A673 (cell line): ENCODE measurements at places on chromosomes 16 and 17. TPM values are rescaled to one million over a fixed set of nuclear protein-coding genes. Genes with fewer than 3 reads are reported as not detected.

DNA sequence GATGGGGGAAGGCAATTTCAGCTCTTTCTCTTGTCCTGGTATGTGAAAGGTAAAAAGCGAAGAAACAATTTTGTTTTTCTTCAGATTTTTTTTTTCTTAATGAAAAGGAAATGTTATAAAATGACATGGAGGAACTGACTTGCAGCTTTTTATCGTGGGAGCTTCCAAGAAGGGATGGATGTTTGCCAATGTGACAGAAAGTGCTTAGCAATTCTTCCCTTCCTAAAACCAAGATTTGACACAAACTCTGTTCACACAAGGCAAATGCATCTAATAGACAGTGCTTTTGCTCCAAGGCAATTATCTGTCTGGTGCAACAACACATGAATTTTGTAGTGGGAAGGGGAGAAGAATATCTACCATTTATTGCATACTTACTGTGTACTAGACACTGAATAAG is 988.5 kb downstream of the CDH11 start:
- H3K27ac ChIP-seq = no peak overlapping the region
- no peak for DNase-seq
- H3K4me3 ChIP-seq = no peak overlapping the region

DNA sequence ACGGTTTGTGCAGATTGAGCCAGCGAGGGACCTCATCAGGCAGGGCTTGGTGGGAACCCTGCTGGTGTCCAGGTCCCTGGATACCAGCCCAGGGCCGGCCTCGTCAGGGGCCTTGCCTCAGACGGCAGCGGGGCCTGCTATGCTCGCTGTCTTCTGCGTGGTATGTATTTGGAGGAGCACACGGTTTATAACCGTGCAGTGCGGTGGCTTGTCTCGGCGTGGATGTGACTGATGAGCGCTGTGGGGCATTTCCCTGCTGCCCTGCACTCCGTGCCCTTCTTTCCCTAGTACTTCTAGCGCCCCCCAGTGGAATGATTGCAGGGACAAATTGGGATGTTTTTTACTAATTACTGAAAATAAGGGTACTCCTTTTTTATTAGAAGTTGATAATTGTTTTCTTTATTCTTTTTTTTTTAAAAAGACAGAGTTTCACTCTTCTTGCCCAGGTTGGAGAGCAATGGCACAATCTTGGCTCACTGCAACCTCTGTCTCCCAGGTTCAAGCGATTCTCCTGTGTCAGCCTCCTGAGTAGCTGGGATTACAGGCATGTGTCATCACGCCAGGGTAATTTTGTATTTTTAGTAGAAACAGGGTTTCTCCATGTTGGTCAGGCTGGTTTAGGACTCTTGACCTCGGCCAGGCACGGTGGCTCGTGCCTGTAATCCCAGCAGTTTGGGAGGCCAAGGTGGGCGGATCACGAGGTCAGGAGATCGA is 15.3 kb downstream of the TBCD start:
- peak; percentile 71 for DNase-seq
- H3K27ac ChIP-seq = no peak overlapping the region
- no peaks in the 10 kb centered on the region for H3K4me1 ChIP-seq

DNA sequence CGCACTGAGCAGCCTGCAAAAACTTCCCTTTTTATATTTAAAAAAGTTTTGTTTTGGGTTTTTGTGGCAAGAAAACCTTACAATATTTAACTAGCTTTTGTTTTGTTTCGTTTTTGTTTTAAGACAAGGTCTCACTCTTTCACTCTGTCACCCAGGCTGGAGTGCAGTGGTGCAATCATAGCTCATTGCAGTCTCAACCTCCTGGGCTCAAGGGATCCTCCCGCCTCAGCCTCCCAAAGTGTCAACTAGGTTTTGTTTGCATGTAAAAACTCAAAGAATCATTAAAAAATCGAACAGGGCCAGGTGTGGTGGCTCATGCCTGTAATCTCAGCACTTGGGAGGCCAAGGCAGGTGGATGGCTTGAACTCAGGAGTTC is 77.9 kb upstream of the FA2H start:
- no peaks in the 10 kb centered on the region for H3K4me1 ChIP-seq
- H3K4me3 ChIP-seq = no peak overlapping the region
- no peaks in the 10 kb centered on the region for H3K36me3 ChIP-seq
- DNase-seq = no peak
- no peaks in the 10 kb centered on the region for H3K27me3 ChIP-seq

- no peak for DNase-seq
- no peaks in the 10 kb centered on the region for H3K36me3 ChIP-seq
- no peak overlapping the region for H3K27ac ChIP-seq
- peaks cover 2% of the 10 kb centered on the region for H3K4me1 ChIP-seq
These were observed 38.0 kb downstream of the CACNG3 start for GRCh38 chr16:24294131-24294530.

GRCh38 chr17:47180337-47180736 is 8.8 kb downstream of the CDC27 start:
- no peaks in the 10 kb centered on the region for H3K27me3 ChIP-seq
- H3K4me3 ChIP-seq = no peak overlapping the region
- H3K27ac ChIP-seq = no peak overlapping the region
- DNase-seq = no peak
- H3K36me3 ChIP-seq = peaks cover 6% of the 10 kb centered on the region
- peaks cover 6% of the 10 kb centered on the region for H3K4me1 ChIP-seq

DNA sequence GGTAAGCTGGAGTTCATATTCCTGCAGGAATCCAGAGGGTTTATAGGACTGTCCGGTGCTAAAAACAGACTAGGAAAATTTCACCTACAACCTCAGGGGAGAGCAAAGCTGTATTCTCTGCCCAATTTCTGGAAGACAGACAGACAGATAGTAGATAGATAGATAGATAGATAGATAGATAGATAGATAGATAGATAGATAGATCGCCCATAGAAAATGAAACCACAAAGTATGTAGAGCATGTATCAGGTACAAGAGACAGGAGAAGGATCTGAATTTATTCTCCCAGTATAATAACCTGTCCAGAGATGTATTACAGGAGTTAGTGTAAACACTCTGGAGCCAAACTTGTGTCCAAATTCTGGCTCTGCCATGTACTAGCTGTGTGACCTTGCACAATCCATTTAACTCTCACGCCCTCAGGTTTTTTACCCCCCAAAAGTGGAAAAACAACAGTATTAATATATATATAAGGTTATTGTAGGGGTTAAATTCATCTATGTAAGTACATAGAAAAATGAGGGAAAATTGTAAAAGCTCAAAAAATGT is 2.1 kb upstream of the ABCA6 start:
- no peaks in the 10 kb centered on the region for H3K36me3 ChIP-seq
- no peak for DNase-seq
- H3K4me3 ChIP-seq = no peak overlapping the region
- H3K27ac ChIP-seq = no peak overlapping the region

- H3K27ac ChIP-seq = no peak overlapping the region
- DNase-seq = no peak
- H3K4me1 ChIP-seq = peaks cover 9% of the 10 kb centered on the region
- no peaks in the 10 kb centered on the region for H3K36me3 ChIP-seq
These were observed 85.2 kb downstream of the FTO start for GRCh38 chr16:53789137-53789536.

- H3K27ac ChIP-seq = no peak overlapping the region
- peaks cover 45% of the 10 kb centered on the region for H3K27me3 ChIP-seq
- H3K36me3 ChIP-seq = no peaks in the 10 kb centered on the region
- DNase-seq = no peak
- H3K4me1 ChIP-seq = no peaks in the 10 kb centered on the region
These were observed 37.6 kb downstream of the OR3A1 start for GRCh38 chr17:3260600-3260999.

DNA sequence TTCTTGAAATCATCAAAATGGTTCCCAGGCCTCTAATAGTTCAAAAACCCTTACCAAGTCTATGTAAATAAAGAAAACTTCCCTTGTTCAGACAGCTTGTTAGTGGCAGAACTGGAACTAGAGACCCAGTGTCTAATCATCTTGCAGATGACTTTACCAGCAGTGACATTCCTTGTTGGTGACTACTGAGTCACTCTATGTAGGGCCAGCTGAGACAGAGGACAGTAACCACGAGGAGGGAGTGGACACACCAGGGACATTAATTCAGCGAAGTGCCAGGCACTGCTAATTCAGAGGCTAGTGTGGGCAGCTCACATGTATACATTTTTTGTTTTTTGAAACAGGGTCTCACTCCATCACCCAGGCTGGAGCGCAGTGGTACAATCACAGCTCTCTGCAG is 6.1 kb upstream of the HEATR3 start:
- no peak for DNase-seq
- no peak overlapping the region for H3K27ac ChIP-seq
- H3K4me1 ChIP-seq = no peaks in the 10 kb centered on the region

DNA sequence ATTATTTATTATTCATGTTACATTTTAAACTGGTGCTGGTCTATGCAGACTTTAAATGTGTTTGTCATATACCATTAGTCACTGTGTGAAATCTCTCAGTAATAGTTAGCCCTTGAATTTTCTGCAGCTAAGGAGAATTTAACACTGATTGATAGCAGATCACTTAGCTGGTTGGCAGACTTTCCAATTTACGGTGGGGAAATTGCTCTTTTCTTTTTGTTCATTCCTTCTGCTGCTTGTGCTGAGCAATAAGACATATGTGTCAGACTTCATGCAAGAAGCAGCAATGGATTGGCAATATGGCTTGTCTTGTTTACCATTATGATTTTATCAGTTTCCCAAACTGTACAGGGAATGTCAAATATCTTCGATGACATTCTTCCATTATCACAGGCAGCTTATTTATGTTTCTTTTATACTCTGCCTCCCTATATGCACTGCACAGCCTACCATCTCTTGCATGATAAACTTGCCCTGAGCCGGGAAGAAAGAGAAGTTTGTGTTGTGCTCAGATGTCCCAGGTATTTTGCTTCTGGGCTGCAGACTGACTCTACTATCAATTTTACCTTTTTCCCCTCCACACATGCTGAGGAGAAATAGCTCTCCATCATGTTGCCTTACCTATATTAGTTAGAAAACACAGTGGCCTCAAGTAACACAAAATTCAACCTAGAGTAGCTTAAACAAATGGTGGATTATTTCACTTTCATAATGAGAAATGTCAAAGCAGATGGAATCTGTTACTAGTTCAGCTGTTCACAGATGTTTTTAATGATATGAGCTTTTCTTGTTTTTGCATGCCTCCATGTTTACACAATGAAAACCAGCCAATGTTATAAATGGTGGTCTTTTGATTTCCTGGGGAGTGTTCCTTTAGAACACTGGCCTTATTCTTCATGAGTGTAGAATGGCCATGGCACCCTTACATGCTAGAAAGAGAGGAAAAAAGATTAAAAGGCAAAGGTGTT is 968.1 kb upstream of the GOT2 start:
- no peaks in the 10 kb centered on the region for H3K36me3 ChIP-seq
- no peaks in the 10 kb centered on the region for H3K4me1 ChIP-seq
- H3K27ac ChIP-seq = no peak overlapping the region
- no peak for DNase-seq

GRCh38 chr17:15388356-15389041 is 47.1 kb upstream of the TEKT3 start:
- H3K4me3 ChIP-seq = no peak overlapping the region
- H3K36me3 ChIP-seq = no peaks in the 10 kb centered on the region
- H3K27ac ChIP-seq = no peak overlapping the region
- H3K4me1 ChIP-seq = no peaks in the 10 kb centered on the region

- H3K36me3 ChIP-seq = peaks cover 2% of the 10 kb centered on the region
- no peak overlapping the region for H3K27ac ChIP-seq
- H3K27me3 ChIP-seq = no peaks in the 10 kb centered on the region
- no peak overlapping the region for H3K4me3 ChIP-seq
- H3K4me1 ChIP-seq = no peaks in the 10 kb centered on the region
These were observed 19.8 kb downstream of the CPD start for GRCh38 chr17:30398328-30399041.

DNA sequence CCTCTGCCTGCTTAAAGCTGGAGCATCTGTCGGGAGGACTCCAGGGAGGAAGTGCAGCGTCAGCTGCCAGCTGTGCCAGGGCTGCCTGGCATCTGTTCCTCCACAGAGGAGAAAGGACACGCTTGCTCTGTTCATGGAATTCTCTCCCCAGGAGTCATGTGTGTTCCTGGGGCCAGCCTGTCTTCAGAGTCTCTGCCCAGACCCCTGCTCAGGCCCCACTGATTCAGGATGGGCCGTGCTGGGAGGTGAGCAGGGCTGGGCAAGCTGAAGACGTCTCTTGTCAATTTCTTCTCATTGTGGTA is 24.2 kb downstream of the CRISPLD2 start:
- H3K27me3 ChIP-seq = no peaks in the 10 kb centered on the region
- no peaks in the 10 kb centered on the region for H3K4me1 ChIP-seq
- no peaks in the 10 kb centered on the region for H3K36me3 ChIP-seq
- H3K27ac ChIP-seq = no peak overlapping the region
- no peak for DNase-seq
- H3K4me3 ChIP-seq = no peak overlapping the region

- no peak for DNase-seq
- H3K27ac ChIP-seq = no peak overlapping the region
- no peaks in the 10 kb centered on the region for H3K36me3 ChIP-seq
- H3K4me1 ChIP-seq = no peaks in the 10 kb centered on the region
- no peaks in the 10 kb centered on the region for H3K27me3 ChIP-seq
These were observed 76.5 kb downstream of the AATF start for GRCh38 chr17:37025238-37025637.

- no peak for DNase-seq
- H3K27me3 ChIP-seq = no peaks in the 10 kb centered on the region
- no peak overlapping the region for H3K27ac ChIP-seq
- H3K4me1 ChIP-seq = no peaks in the 10 kb centered on the region
These were observed 877.4 kb upstream of the GOT2 start for GRCh38 chr16:59611556-59611955.

- H3K4me1 ChIP-seq = peaks cover 51% of the 10 kb centered on the region
- no peaks in the 10 kb centered on the region for H3K27me3 ChIP-seq
- H3K4me3 ChIP-seq = no peak overlapping the region
- H3K27ac ChIP-seq = no peak overlapping the region
- H3K36me3 ChIP-seq = no peaks in the 10 kb centered on the region
These were observed 4.6 kb upstream of the GSE1 start for GRCh38 chr16:85608515-85608885.

- H3K36me3 ChIP-seq = no peaks in the 10 kb centered on the region
- DNase-seq = no peak
- no peaks in the 10 kb centered on the region for H3K27me3 ChIP-seq
- H3K4me3 ChIP-seq = no peak overlapping the region
- no peak overlapping the region for H3K27ac ChIP-seq
These were observed 295.1 kb upstream of the RBFOX1 start for GRCh38 chr16:7037495-7037894.

- DNase-seq = no peak
- H3K4me1 ChIP-seq = peaks cover 17% of the 10 kb centered on the region
- H3K27me3 ChIP-seq = no peaks in the 10 kb centered on the region
- no peak overlapping the region for H3K4me3 ChIP-seq
These were observed 2.0 kb upstream of the HSD17B2 start for GRCh38 chr16:82033006-82033405.

- no peaks in the 10 kb centered on the region for H3K27me3 ChIP-seq
- peaks cover 20% of the 10 kb centered on the region for H3K4me1 ChIP-seq
- H3K36me3 ChIP-seq = no peaks in the 10 kb centered on the region
- DNase-seq = no peak
These were observed 118.2 kb upstream of the CHMP6 start for GRCh38 chr17:80873307-80873951.

- no peaks in the 10 kb centered on the region for H3K4me1 ChIP-seq
- no peak overlapping the region for H3K4me3 ChIP-seq
- DNase-seq = no peak
- H3K36me3 ChIP-seq = no peaks in the 10 kb centered on the region
These were observed 113.2 kb upstream of the MAF start for GRCh38 chr16:79713609-79714309.

The G6PC1 gene
- not detected in 2 replicates for total RNA-seq

The SHISA6 gene
- total RNA-seq = 40.0 and 42.0 TPM in 2 replicates

The PRAC1 gene
- total RNA-seq = 78.3 and 129 TPM in 2 replicates

The ABCA9 gene
- 1.4 and 2.1 TPM in 2 replicates for total RNA-seq

The KRT12 gene
- not detected in 2 replicates for total RNA-seq

The FOXF1 gene
- not detected in 2 replicates for total RNA-seq

The CDRT15 gene
- not detected in 2 replicates for total RNA-seq

The C17orf50 gene
- total RNA-seq = not detected in 2 replicates

The CX3CL1 gene
- 0.15 TPM in 1 of 2 replicates, not detected in the other for total RNA-seq
